ENCODE measurements at places on chromosomes 7 and 10. TPM values are rescaled to one million over a fixed set of nuclear protein-coding genes. Genes with fewer than 3 reads are reported as not detected.

Gene FOXI2
- not detected for total RNA-seq

Gene NMT2
- total RNA-seq: 13.7 TPM

- peaks cover 73% of the 10 kb centered on the region for H3K4me1 ChIP-seq
- H3K36me3 ChIP-seq: peaks cover 6% of the 10 kb centered on the region
- H3K4me3 ChIP-seq: no peak overlapping the region
Measured at GRCh38 chr7:5689118-5689517, 92.3 kb downstream of the RNF216 start.

GRCh38 chr10:83182076-83182475 is 957.2 kb upstream of the GHITM start:
- no peak overlapping the region for H3K27ac ChIP-seq
- peaks cover 2% of the 10 kb centered on the region for H3K27me3 ChIP-seq
- no peak for DNase-seq
- H3K36me3 ChIP-seq: no peaks in the 10 kb centered on the region

DNA sequence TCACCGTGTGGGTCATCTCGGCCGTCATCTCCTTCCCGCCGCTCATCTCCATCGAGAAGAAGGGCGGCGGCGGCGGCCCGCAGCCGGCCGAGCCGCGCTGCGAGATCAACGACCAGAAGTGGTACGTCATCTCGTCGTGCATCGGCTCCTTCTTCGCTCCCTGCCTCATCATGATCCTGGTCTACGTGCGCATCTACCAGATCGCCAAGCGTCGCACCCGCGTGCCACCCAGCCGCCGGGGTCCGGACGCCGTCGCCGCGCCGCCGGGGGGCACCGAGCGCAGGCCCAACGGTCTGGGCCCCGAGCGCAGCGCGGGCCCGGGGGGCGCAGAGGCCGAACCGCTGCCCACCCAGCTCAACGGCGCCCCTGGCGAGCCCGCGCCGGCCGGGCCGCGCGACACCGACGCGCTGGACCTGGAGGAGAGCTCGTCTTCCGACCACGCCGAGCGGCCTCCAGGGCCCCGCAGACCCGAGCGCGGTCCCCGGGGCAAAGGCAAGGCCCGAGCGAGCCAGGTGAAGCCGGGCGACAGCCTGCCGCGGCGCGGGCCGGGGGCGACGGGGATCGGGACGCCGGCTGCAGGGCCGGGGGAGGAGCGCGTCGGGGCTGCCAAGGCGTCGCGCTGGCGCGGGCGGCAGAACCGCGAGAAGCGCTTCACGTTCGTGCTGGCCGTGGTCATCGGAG is 1.8 kb downstream of the ADRA2A start:
- H3K4me3 ChIP-seq: no peak overlapping the region
- no peak for DNase-seq
- peaks cover 12% of the 10 kb centered on the region for H3K4me1 ChIP-seq
- H3K36me3 ChIP-seq: no peaks in the 10 kb centered on the region
- peaks cover 56% of the 10 kb centered on the region for H3K27me3 ChIP-seq
- H3K27ac ChIP-seq: no peak overlapping the region

DNA sequence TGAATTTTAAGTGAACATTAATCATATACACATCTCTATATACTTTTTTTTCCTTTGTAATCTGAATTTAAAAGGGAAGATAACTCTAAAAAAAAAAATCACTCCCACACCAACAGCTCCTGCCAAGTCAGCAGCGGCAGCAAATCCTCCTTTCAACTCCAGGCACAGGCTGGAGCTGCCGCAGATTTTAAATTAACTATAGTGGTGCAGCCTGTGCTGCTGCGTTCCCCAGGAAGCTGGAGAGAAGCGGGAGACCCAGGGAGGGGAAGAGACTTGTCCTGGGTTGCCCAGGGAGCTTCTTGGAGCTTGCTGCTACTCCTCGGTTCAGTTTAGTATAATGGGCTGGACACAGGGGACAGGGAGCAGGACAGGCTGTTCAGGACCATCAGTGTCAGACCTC is 32.6 kb upstream of the HSPB1 start:
- H3K4me3 ChIP-seq: no peak overlapping the region
- H3K27ac ChIP-seq: no peak overlapping the region
- DNase-seq: no peak
- no peaks in the 10 kb centered on the region for H3K36me3 ChIP-seq
- peaks cover 47% of the 10 kb centered on the region for H3K27me3 ChIP-seq

Gene TUBAL3
- not detected for total RNA-seq

DNA sequence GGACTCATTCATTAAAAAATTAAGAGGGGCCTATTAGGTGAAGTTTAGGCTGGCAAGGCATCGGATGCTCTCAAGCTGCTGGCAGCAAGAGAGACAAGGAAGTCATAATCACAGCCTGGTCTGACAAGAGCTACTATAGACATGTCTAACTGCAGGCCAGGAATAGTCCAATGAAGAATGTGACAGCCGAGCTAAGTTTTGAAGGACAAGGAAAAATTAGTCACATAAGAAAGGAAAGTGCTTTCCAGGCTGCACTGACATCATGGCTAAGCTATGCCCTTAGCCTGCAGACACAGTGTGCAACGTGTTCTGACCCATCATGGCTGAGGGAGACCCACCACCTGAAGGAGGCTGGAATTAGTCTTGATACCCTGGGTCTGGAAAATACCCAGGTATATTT is 281.1 kb downstream of the PLXNA4 start:
- peak overlapping the region; percentile 52 for H3K27ac ChIP-seq
- H3K4me3 ChIP-seq: no peak overlapping the region
- peaks cover 59% of the 10 kb centered on the region for H3K4me1 ChIP-seq
- no peaks in the 10 kb centered on the region for H3K27me3 ChIP-seq
- H3K36me3 ChIP-seq: no peaks in the 10 kb centered on the region

All from chondrocyte (in vitro differentiated cells).